Stimulated activated CD8-positive, alpha-beta memory T cell treated with anti-CD3 and anti-CD28 coated beads, Interleukin-7, amount 100 ng/mL, for 4 hours (primary cell): ENCODE measurements at places on chromosomes 4 and X.

DNA sequence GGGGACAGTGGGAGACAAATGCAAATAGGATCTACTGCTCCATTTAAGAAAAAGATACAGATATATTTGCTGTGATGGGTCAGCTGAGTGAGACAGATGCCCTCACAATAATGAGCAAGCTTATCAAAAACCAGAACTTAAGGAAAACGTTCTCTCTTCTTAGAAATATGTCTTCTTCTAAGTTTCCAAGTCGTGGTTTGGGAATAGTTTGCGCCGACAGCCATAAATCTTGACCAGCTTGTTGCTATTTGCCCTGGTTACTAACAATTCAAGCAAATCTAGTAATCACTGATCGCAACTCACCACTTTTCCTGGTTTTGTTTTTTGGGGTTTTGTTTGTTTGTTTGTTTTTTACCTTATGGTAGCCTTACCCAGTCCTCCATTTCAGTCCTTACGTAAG lies 67.6 kb upstream of the GUCY1A1 start:
- DNase-seq = no peak

DNA sequence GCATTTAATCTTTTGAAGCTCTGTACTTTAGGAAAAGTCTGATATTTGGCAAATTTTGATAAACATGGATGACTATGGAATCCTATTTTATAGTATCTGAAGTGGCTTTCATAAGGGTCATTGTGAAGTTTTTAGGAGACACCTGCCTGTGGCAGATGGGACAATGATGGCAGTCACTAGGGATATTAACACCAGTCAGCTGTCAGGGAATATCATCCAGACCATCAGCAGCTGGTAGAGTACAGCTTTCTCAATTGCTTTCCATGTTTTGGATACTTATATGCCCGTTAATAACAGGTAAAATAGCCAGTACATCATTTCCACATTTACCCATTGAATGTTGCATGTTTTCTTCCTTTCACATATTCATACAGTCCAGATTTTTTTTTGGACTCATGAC lies 39.1 kb downstream of the NPNT start:
- DNase-seq = no peak

DNA sequence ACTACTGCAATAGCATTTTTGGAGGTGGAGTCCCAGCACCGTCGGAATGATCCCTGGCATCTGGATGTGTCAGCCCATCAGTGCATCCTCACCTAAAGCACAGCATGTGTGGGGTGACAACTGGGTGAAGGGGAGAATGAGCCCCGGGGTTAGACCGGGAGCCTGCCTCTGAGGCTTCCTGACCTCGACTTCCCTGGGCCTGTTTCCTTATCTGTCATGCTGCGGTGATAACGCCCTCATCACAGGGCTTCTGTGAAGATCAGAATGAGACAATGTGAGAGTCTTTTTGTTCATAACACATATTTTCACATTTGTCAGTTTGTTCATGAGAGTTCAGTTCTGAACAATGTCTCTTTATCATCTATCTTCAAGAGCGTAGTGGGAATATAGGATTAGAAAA lies 31.1 kb upstream of the PDLIM3 start:
- no peak for DNase-seq

DNA sequence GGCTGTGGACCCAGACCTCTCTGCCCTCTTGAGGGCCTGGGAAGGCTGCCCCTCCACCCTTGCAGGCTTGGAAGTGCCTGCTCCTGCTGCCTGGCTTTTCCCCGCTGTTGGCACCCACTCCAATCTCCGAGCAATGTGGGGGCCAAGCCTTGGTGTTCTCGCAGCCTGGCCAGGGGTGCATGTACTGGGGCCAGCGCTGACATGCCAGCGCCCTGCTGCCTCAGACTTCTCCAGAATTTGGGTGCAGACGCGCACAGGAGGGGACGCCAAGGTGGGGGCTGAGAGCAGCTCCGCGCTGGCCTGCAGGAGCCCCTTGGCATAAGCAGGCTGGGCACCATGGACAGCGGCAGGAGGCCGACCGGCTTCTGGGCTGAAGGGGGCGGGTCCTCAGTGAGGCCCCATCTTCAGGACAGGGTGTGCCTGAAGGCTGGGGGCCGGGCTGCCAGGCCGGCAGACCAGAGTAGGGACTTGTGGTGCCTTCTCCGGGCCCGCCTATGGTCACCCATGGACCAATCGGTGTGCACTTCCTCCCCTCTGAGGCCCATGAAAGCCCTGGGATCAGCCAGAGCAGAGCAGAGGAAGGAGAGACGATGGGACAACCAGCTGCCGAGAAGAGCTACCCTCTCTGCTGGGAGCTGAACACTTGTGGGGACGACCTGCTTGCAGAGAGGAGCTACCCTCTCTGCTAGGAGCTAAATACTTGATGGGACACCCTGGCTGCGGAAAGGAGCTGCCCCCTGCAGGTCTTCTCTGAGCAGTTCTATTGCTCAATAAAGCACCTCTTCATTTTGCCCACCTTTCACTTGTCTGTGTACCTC lies 118.3 kb downstream of the DNAAF6 start:
- DNase-seq = no peak

DNA sequence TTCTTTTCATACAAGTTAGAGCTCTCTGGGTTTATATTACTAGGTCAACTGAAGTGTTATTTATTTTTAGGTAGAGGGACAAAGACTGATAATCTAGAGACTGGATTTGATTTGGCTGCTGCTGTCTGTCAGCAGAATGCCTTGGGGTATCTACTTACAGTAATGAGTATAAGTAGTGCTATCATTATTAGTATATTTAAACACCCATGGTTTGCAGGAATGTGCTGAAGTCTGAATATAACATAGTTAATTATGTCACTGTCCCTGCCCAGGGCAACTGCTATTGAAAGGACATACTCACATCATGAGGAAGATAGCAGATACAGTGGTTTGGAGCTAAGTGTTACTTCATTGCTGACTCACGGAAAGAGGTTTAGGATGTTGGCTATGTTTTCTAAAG lies 76.2 kb downstream of the PRRG1 start:
- no peak for DNase-seq
